ENCODE measurements at places on chromosomes 3 and 15. TPM values are rescaled to one million over a fixed set of nuclear protein-coding genes. Genes with fewer than 3 reads are reported as not detected.

The RLBP1 gene
- not detected for total RNA-seq

The GOLGA6L9 gene
- 9.3 TPM for total RNA-seq

The BTLA gene
- total RNA-seq = 3.2 TPM

The FSIP1 gene
- total RNA-seq = 0.98 TPM

The ADPGK gene
- 53.8 TPM for total RNA-seq
